ENCODE measurements at places on chromosomes 3 and 15. TPM values are rescaled to one million over a fixed set of nuclear protein-coding genes. Genes with fewer than 3 reads are reported as not detected.

- DNase-seq: no peak
Observed at GRCh38 chr3:159902546-159903314, 85.9 kb upstream of the IL12A start.

SLC15A2 gene
- total RNA-seq: 1.2 TPM

IL12A gene
- 0.29 TPM for total RNA-seq

HHATL gene
- 0.48 TPM for total RNA-seq

ATP13A4 gene
- total RNA-seq: not detected
